ENCODE measurements at places on chromosomes 5 and 9.

GRCh38 chr5:160466116-160466515 lies 44.5 kb downstream of the PTTG1 start:
- no peak for DNase-seq

- DNase-seq = no peak
These were observed 82.2 kb downstream of the SMIM23 start for GRCh38 chr5:171867786-171868185.

GRCh38 chr5:107631805-107632362 lies 38.9 kb downstream of the EFNA5 start:
- no peak for DNase-seq

GRCh38 chr5:175513297-175513696 lies 34.9 kb downstream of the SFXN1 start:
- DNase-seq = no peak

DNA sequence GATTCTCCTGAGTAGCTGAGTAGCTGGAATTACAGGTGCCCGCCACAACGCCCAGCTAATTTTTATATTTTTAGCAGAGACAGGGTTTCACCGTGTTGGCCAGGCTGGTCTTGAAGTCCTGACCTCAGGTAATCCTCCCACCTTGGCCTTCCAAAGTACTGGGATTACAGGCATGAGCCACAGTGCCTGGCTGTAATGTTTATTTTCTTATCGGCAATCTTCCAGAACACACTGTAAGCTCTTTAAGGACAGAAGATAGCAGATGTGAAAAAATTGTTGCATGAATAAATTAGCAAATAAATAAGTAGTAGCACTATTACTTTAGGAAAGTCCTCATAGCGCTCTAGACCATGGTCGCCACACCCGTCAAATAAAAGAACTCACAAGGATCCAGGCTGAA lies 100.5 kb downstream of the ENC1 start:
- no peak for DNase-seq

All from mesendoderm (in vitro differentiated cells).